ENCODE measurements at places on chromosomes 6 and 20.

DNA sequence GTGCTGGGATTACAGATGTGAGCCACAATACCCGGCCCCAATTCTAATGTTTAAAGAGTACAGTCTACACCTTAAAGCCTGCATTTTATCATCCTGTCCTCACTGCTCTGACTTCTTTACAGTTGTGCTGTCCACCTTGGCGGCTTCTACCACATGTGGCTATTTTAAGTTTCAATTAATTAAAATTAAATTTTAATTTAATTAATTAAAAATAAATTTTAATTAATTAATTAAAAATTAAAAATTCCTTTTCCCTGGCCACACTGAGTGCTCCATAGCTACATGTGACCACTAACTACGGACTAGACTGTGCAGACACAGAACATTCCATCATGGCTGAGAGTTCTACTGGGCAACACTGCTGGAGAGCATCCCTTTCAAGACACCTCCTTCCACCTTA lies 27.4 kb downstream of the ATP9A start:
- no peak for DNase-seq

GRCh38 chr20:47753576-47754387 lies 31.5 kb downstream of the SULF2 start:
- DNase-seq, result no peak

DNA sequence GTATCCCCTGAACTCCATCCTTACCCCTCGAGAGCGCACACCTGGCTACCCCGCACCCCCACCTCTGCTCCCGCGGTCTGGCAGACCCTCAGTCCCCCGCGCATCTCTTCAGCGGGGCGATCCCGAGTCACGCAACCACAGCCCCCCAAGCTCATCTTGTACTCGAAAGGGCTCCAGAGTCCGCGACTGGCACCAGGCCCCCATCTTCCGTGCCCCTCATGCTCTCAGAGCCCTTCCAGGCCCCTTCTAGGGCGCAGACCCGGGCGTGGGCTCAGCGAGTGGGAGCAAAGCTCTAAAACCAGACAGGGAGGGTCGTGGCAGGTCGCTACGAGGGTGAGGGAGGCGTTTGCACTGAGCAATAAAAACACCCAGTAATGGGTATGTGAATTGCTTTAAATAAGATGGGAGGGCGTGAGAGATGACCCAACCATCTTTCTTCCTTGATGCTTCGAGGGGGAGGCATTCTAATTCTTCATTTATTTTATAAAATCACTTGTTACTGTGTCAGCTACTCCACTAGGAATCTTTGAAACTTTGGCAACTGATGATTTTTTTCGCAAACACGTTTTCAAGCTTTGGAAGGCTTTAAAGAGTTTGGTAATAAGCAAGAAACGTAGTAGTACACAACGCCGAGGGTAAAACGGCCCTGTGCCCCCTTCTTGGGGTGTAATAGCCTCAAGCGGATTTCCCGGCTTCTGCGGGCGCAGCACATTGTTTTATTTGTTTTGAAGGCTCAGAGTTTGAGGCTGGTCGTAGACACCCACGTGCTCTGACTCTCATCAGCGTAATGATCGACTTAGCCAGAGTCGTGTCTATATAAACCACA lies 42.6 kb upstream of the SUPT3H start:
- peak; percentile 10 for DNase-seq

DNA sequence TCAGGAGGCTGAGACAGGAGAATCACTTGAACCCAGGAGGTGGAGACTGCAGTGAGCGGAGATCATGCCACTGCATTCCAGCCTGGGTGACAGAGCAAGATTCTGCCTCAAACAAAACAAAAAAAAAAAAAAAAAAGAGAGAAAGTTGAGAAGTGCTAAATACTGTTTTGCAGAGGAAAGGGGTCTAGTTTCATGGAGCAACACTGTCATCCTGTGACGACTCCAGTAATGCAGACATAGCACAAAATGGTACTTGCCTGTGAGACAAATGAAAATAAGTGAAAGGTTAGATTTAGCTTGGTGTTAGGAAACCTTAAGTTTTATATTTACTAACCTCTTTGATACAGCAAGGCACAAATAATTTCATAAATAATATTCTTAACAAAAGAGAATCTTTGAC lies 29.7 kb downstream of the CEP162 start:
- DNase-seq, result no peak

GRCh38 chr6:124054034-124054433 lies 250.4 kb downstream of the NKAIN2 start:
- DNase-seq, result no peak

GRCh38 chr6:169966312-169967181 lies 215.1 kb downstream of the ERMARD start:
- DNase-seq, result no peak

DNA sequence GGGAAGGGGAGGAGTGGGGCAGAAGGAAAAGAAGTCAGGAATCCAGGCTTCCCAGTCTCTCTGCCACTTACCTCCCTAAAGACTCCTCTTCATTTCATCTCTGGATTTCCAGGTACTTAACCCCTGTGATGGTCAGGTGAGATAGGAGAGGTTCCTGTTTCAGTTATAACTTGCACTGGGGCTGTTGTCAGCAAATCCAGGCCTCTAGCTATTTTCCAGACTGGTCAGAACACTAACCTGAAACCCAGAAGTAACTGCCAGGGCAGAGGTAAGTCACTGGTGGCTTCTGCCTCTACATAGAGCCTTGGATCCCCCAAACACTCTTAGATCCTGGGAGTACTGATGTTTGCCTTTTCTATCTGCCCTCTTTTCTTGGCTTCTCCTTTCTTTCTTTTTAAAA lies 233.5 kb upstream of the TAB2 start:
- DNase-seq, result no peak

- DNase-seq, result no peak
These were observed 25.9 kb upstream of the AHCY start for GRCh38 chr20:34328928-34329677.

- no peak for DNase-seq
These were observed 152.6 kb downstream of the BCKDHB start for GRCh38 chr6:80259118-80259517.

- peak; percentile 26 for DNase-seq
These were observed 46.9 kb upstream of the TRERF1 start for GRCh38 chr6:42498473-42499128.

- DNase-seq, result no peak
These were observed 113.2 kb downstream of the GPX5 start for GRCh38 chr6:28638787-28639430.

- DNase-seq, result no peak
These were observed 11.5 kb downstream of the TOMM6 start for GRCh38 chr6:41798901-41799558.

GRCh38 chr6:139584599-139584998 lies 210.2 kb upstream of the CITED2 start:
- DNase-seq, result no peak

- DNase-seq, result no peak
These were observed 24.2 kb downstream of the ISM1 start for GRCh38 chr20:13245250-13245723.

- DNase-seq, result no peak
These were observed 244.2 kb upstream of the RIMS1 start for GRCh38 chr6:71642120-71642519.
